ENCODE measurements at places on chromosomes 7 and 10. TPM values are rescaled to one million over a fixed set of nuclear protein-coding genes. Genes with fewer than 3 reads are reported as not detected.

HMX3 gene
- total RNA-seq = not detected

CRTAC1 gene
- not detected for total RNA-seq

MACROH2A2 gene
- total RNA-seq = 17.6 TPM

EPDR1 gene
- total RNA-seq = not detected

PON1 gene
- not detected for total RNA-seq

HNRNPH3 gene
- 216 TPM for total RNA-seq

BET1 gene
- total RNA-seq = 72.7 TPM

OR6V1 gene
- total RNA-seq = not detected

CHAT gene
- total RNA-seq = not detected
